Small intestine (tissue), 16 donors: ENCODE measurements at places on chromosomes 13 and 19.

DNA sequence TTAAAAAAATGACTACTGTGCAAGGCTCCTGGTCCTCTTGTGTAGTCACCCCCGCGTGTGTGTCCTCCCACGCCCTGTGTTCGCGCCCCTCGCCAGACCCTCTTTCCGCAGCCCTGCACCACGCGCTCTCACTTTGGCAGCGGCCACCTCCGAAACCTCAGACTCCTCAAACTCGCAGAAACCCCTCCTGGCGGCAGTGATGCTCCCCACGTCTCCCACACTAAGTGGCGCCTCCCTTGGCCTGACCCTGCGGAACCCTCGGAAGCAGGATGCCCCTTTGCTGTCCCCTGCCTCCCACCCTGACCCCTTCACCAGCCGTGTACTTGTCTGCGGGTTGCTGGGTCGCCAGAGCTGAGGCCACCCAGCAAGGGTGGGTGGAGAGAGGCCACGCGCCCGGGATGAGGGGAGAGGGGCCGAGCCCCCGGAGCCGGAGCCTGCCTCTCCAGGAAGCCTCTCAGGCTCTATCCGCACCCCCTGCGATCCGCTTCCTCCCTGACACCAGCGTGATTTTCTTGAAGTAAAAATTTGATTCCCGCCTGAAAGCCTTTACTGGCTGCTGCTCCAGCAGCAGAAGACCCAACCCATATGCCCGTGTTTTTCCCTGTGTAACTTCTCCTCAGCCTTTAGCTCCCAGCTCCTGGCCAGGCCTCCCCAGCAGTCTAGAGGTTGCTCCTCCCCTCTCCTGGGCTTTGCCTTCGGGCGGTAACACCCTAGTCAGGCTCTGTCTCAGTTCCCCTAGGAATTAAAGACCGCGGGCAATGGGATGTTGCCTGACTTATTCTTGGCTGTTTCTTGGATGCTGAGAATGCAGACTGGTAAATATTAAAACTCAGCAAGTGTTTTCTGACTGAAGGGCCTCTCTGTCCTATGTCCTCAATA lies 55.2 kb downstream of the MIPEP start:
- DNase-seq, result no peak

- no peak for DNase-seq
Measured at GRCh38 chr19:49423985-49424303, 703 bp upstream of the PTH2 start.

DNA sequence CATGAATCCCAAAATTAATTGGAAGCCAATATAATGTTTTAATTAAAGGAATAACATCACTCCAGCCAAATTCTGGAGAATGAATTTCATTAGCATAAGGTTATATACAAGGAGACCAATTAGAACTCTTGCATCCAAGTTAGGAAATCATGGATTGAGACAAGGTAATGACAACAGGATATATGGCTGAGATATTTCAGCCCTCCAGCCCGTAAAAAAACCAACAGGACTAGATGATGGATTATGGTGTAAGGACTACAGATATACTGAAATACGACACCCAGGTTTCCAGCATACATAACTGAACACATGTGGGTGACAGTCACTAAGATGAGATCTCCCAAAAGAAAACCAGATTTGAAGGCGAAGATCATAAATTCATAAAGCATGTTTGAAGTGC lies 56.5 kb downstream of the TSC22D1 start:
- no peak for DNase-seq

GRCh38 chr13:42405665-42406390 lies 133.9 kb downstream of the AKAP11 start:
- DNase-seq, result no peak

- no peak for DNase-seq
Measured at GRCh38 chr19:1923319-1923718, 17.7 kb upstream of the CSNK1G2 start.

DNA sequence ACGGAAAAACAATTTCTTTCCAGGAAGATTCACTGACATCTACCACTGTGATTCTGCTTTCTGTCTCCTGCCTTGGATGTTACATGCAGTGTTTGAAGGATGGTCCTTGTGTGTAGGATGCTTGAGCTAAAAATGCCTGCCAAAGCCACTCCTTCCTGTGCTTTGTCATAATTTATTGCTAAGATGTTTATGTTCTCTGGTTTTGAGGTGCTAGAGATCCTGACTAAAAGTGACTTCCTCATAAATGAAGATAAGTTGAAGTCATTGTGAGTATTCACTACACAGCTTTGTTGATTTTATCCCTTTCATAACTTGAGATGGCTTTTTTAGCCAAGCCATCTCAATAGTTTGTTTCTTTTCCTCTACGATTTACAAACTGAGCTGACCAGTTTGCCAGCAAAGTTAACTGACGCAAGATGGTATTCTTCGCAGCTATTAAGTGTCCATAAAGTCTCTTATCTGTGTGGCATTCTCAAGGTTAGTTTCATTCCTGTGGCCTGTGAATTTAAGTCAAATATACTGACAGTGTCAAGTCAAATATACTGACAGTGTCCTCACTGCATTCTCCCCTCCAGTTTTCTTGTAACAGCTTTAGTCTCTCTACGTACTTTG lies 15.7 kb upstream of the FBXL3 start:
- peak; percentile 55 for DNase-seq

- no peak for DNase-seq
Measured at GRCh38 chr19:40804783-40805242, 5.8 kb downstream of the EGLN2 start.

GRCh38 chr19:12194827-12195731 lies 32.2 kb downstream of the ZNF136 start:
- peak; percentile 96 for DNase-seq

DNA sequence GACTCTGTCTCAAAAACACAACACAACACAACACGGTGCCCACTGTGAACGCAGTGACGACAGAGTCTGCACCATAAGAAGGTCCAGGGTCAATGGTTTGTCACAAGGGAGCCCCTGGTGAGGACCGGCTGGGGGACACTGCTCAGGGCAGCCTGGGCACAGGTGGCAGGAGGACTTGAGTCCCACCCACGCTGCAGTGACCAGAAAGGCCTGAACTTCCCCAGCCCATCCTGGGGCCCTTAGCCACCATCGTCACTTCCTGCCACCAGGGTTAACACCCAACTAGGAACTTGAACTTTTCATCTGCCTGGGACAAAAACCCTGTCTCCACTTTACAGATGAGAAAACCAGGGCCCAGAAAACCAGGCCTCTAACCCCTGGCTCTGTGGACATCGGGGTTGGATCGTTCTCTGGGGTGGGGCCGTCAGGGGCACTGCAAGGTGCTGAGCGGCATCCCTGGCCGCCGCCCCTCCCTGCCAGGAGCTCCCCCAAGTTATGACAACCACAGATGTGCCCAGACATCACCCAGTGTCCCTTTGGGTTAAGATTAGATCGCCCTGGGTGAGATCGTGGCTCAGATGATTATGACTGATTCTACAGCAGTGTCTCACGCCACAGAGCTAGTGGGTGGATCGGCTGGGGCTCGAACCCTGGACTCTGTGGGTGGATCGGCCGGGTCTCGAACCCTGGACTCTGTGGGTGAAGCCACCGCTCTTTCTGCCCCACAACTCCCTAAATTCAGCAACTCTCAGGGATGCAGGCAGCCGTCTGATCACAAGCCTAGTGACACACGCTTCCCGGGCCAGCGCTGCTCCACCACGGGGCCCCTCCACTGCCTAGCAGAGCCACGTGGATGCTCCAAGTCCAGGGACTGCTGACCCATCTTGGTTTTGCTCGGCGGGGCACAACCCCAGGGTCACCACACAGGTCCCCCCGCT lies 14.0 kb downstream of the MOB3A start:
- no peak for DNase-seq
